GM12891 (cell line): ENCODE measurements at places on chromosomes 11 and 22.

GRCh38 chr22:23715806-23716375 is 25.1 kb downstream of the RGL4 start:
- DNase-seq: no peak

DNA sequence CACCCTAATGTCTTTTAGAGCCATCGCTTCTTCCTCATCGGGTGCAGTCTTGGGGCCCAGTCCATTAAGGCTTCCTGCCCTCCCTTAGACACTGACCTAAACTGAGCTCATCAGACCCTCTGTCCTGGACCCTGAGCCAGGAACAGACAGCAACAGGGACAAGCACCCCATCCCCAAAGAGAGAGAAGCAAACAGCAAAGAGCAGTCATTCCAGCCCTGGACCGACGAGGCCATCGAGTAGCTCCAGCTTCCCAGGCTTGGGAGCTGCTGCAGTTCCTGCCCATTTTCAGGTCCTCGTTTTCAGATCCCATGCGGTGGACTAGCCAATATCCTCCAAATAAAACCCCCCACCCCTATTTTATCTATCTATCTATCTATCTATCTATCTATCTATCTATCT is 25.8 kb upstream of the CACNG2 start:
- no peak for DNase-seq

GRCh38 chr22:28006271-28006670 is 87.2 kb upstream of the PITPNB start:
- no peak for DNase-seq

DNA sequence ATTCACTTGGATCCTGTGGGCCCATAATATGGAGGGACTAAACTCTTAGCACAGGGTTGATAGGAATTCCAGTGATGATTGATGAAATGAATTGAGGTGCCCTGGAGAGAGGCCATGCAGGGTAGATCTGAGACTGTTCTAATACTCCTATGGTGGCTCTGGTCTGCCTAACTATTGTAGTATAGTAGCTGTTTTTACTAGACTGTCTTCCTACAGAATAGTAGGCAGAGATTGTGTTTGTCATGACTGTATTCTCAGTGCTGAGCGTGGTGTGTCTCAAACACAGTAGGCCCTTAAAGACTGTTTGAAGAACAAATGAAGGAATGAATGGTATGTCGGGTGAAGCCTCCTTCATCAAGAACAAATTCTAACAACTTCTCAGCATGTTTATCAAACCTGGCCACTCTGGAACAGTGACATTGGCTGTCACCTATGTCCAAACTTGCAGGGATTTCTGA is 107.0 kb upstream of the SESN3 start:
- DNase-seq: no peak

- no peak for DNase-seq
Observed at GRCh38 chr11:76841923-76842452, 18.7 kb upstream of the ACER3 start.

DNA sequence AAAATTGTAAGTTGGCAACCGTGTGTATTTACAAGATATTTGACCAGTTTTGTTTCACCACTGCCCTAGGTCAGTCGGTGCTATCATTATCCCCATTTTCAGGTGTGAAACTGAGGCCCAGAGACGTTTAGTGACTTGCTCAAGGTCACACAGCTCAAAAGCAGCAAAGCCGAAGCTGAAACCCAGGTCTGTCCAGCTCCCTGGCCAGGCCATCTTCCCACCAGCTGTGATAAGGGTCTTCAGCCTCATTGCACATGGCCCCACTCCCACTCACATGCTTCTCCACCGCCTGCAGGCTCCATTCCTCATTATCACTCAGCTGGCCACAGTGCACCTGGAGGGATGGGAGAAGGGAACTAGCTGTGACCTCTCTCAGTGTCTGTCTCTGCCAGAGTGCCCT is 83.2 kb downstream of the PDE2A start:
- no peak for DNase-seq

DNA sequence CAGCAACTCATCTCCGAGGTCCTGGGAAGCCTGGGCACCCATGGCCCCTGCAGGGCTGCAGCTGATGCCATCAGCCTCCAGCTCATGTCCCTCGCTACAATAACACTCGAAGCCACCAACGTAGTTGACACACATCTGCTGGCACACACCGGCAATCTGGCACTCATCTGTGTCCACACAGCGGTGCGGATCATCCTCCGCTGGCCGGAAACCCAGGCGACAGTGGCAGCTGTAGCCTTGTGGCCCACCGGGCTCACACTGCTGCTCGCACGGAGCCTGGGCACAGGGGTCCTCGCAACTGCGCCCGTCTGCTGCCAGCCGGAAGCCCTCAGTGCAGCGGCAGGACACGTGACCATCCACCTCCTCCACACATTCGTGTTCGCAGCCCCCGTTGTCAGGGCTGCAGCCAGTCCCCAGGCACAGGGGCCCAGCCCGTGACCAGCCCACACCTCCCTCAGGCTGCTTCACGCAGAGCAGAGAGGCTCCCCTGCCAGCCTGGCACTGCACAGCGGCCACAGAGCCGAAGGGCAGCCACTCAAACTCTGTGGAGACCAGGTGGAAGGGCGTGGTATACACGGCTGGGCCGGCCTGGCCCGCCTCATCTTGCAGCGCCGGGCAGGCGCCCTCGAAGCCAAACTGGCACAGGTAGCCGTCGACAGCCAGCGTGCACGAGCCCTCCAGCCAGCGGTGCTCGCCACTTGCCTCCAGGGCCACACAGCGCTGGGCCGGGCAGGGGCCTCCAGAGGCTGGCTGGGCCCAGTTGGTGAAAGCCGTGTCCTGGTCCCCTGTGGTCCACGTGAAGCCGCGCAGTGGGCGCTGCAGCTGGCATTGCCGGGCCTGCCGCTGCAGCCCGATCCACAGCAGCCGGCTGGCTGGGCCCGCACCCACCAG is 678 bp downstream of the CD248 start:
- DNase-seq: no peak

- DNase-seq: no peak
Observed at GRCh38 chr22:45470871-45471270, 31.8 kb upstream of the FBLN1 start.

DNA sequence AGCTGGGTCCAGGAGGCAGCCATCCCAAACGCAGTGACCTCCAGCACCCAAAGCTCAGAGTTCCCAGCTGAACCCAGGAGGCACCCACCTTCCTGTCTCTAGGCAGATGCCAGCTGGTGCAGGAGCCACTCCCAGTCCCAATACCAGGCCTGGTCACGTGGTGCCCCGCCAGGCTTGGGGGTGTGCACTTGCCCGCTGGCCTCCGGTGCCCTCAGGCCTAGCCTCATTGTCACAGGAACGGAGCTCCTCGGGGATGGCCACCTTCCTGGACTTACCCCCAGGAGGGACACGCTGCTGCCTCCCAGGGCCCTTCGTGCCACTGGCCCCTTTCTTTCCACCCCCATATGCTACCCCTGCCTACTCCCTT is 4.6 kb downstream of the BID start:
- no peak for DNase-seq

- DNase-seq: no peak
Observed at GRCh38 chr22:42772647-42773046, 52.0 kb upstream of the A4GALT start.

- DNase-seq: no peak
Observed at GRCh38 chr22:41613456-41613855, 7.4 kb downstream of the DESI1 start.

DNA sequence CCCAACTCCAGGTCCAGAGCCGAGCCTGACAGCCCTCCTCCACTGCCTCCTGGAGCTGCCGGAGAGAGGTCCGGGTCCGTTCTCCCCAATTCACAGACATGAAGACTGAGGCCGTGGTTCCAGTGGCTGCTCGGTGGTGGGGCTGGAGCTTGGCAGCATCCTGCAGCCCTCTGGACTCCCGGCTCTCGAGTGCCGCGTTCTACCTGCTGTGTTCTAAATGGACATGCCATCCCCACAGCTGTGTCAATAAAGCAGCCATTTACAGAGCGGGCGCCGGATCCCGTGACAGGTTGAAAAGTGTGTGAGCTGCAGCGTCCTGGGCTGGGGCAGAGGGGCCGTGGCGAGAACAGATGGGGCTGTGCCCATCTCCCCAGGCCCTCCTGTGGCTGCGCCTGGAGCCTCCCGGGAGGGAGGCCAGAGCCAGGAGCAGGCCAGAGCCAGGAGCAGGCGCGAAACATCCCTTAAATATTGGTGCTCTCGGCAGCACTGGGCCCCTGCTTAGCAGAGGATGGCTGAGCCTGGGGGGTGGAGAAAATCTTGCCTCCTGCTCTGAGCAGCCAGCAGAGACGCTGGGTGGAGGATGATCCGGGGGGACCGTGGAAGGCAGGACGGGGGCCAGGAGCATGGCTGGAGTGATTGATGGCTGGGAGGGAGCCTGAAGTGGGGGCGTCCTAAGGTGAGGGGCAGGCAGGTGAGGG is 46.2 kb downstream of the FLRT1 start:
- no peak for DNase-seq

- DNase-seq: no peak
Observed at GRCh38 chr22:41840216-41840615, 7.3 kb downstream of the SREBF2 start.

GRCh38 chr11:132874638-132875037 is 657.7 kb downstream of the OPCML start:
- no peak for DNase-seq

- DNase-seq: no peak
Observed at GRCh38 chr11:120035756-120036155, 102.2 kb downstream of the TRIM29 start.

- DNase-seq: no peak
Observed at GRCh38 chr11:45853332-45854219, 6.3 kb downstream of the CRY2 start.

DNA sequence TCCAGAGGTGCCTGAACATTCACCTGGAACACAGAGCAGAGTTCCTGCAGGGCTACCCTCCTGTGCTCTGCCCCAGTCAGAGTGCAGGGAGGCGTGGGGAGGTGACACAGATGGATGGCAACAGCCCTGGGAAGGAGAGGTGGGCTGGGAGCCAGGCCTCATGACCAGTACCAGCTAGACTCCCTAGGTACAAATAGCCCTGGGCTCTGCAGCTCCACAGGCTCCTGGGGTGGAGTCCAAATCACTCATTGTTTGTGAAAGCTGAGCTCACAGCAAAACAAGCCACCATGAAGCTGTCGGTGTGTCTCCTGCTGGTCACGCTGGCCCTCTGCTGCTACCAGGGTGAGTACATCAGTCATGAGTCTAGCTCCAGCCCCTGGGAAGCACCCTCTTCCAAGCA is at the start of gene SCGB1D2:
TSS of gene SCGB1D2 (plus strand) at position 219 of the 400 bp plus-strand sequence. CDS start at position 288, 69 bp downstream.
- no peak for DNase-seq

DNA sequence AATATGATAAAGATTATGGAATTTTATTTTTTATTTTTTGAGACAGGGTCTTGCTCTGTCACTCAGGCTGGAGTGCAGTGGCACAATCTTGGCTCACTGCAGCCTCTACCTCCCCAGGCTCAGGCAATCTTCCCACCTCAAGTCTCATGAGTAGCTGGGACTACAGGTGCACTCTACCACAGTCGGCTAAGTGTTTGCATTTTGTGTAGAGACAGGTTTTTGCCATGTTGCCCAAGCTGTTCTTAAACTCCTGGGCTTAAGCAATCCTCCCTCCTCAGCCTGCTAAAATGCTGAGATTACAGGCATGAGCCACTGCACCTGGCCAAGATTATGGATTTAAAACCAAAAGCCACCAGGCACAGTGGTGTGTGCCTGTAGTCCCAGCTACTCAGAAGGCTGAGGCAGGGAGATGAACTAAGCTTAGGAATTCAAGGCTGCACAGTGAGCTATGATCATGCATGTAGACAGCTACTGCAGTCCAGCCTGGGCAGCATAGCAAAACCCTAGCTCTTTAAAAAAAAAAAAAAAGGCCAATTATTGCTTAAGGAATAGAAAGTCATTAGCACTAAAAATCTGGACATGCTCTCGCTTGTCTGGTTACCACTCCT is 20.2 kb upstream of the CCND1 start:
- DNase-seq: no peak

GRCh38 chr11:88194990-88195389 is 19.7 kb upstream of the RAB38 start:
- DNase-seq: no peak

- no peak for DNase-seq
Observed at GRCh38 chr11:19790831-19791552, 78.4 kb downstream of the NAV2 start.

DNA sequence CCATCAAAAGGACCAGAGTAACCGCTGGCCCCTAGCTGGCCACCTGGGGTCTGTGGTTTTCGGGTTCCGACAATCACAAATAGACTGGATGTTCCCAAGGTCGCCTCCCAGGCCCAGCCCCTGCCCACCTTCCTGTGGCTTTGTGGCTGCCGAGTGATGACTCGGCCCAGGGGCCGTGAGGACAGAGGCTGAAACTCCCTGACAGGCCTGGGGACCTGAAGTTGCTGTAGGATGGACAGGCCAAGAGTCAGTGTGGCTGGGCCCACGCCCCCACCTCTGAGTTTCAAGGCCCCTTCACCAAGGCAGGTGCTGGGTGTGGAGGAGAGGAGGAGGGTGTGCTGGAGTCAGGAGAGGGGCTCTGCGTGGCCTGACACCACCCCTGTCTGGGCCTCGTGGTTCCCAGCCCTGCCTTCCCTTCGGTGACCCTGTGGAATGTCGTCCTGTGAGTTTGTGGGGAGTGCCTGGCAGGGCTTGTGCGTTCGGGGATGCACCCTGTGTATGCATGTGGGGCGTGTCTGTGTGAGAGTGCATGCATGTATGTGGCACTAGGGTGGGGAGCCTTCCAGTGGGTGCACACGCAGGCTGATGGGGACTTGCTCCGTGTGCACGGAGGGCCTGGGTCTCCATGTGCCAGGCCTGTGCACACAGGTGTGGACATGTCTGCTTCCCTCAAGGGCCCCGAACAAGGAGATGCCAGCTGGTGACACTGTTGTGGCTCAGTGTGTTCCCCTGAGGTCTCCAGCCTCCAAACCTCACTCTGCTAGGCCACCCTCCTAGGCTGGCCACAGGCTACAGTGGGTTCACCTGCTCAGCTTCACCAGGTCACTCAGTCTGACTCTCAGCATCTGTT is 8.4 kb upstream of the MGAT3 start:
- DNase-seq: no peak

GRCh38 chr11:12213883-12214282 is 103.5 kb downstream of the MICAL2 start:
- no peak for DNase-seq

DNA sequence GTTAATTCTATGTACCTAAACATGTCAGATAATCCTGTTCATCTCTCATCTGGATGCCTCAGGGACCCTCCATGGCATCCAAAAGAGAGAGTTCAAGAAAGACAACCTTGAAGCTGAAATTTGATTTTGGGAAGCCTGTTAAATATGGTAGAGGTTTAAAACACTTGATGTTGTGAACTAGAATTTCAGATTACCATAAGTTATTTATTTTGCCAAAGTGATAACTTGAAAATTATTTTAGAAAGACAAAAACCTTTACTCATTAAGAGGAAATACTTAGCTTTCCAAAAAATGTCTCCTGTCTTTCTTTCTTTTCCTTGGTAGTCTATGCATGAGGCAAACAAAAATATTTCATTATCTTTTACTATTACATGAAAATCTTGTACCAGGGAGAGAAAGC is 714.0 kb downstream of the NTM start:
- no peak for DNase-seq

- DNase-seq: no peak
Observed at GRCh38 chr11:57585301-57585700, 12.2 kb upstream of the SERPING1 start.

DNA sequence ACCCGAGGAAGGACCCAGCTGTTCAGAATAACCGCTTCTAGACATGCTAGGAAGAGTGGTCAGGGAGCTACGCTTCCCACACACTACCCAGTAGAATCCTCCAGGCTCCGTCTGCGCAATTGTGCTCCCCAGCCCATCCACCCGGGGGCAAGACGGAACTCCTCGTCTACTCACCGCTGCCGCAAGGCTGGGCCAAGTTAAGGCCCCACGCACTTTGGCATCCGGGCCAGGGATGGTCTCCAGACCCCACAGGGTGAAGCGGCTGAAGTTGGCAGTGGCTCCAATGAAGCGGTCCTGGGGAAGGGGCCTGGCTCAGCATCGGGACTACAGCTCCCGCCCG is 757 bp downstream of the RNASEH2C start:
- DNase-seq: peak; percentile 43
